ENCODE measurements at places on chromosomes 5 and 9.

GRCh38 chr5:54091307-54092130, 218.9 kb downstream of the ARL15 start:
- DNase-seq: no peak

DNA sequence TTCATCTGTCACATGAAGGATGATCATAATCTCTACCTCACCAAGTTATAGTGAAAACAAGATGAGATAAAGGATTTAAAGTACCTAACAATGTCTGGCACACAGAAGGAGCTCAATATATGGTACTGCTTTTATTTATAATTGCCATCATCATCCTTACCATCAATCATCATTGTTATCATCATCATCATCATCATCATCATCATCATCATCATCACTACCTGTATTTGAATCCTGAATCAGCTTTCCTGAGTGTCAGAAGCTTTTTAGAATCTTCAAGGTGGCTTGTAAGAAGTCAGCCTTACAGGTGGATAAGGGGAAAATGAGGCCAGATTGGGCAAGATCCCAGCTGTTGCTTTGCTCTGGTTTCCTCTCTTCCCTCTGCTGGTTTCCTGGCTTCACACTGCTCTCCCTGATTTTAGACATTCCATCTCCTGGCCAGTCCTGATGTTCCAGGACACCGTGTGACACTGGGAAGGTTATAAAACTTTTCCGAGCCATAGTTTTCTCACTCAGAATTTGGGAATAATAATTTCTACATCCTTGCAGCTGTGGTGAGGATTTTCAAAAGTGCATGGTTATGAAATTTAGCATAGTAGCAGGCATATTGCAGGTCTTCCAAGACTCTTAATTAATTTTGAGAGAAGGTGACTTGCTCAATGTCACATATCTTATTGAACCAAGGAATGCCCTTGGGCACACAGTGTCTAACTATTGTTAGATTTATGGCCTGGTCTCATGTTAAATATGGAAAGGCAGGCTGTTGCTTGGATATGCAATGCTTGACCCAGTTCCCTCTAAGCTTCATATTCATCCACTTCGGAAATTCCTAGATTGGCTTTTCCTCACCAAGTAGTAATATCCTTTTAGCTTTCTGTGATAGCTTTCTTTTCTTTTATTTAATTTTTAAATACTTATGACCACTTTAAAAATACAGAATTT, 160.7 kb downstream of the TMEM38B start:
- no peak for DNase-seq

DNA sequence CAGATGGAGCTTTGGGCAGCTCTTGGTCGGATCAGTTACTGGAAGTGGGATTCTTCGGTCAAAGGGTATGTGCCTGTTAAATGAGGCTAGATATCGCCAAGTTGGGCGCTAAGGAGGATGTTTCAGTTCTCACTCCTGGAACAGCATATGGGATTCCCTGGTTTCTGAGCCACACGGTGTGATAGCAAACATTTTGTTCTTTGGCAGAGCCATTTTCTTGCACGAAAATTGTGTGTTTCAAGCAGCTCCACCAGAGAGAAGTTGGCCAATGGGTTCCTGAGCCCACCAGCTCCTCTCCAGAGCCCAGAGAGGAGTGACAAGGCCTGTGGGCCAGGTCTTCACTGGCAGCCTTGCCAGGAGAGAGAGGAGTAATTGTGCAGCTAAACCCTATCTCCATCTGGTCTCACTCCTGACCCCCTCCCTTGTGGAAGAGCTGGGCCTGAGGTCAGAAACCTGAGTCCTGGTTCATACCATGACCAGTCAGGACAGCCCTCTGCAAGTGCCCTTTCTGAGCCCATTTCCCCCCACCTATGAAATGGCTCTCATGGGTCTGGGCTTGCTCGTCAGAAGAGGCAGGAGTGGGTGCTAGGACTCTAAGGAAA, 10.7 kb upstream of the SLC6A7 start:
- no peak for DNase-seq

- DNase-seq: no peak
These were observed 414.0 kb upstream of the IRX1 start for GRCh38 chr5:3181671-3182070.

DNA sequence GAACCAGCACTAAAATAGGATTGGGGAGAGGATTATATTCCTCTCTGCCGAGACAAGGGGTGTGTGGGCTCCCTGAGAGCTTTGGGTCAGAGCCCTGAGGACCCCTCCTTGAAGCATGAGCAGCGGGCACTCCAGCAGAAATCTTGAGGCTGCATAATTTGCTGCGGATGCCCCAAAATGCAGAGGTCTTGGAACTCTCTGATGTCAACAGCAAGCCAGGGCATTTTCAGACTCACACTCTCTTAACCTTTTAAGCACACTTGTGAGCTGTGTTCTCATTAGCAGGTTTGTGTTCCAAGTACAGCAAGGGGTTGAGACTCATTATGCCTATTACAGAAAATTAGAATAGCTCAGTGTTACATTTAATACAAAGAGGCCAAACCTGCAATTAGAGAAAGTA, 513.0 kb upstream of the ADAMTS16 start:
- no peak for DNase-seq

DNA sequence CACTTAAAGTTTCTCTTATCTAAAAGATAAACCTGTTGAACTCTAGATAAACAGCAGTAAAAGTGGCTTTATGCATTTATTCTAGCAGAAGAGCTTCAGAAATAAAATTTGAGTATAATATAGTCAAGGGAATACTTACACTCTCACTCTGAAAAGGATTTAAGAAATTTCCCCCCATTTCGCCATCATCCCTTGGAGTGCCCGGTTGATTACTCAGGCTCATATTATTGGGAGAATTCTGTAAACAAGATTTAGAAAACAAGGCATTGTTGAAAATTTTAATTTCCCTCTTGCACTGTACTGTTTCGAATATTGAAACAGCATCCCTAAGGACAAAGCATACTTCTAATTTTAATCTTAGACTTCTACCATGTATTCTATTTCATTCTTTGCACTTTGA, 34.5 kb upstream of the ACOT12 start:
- no peak for DNase-seq

DNA sequence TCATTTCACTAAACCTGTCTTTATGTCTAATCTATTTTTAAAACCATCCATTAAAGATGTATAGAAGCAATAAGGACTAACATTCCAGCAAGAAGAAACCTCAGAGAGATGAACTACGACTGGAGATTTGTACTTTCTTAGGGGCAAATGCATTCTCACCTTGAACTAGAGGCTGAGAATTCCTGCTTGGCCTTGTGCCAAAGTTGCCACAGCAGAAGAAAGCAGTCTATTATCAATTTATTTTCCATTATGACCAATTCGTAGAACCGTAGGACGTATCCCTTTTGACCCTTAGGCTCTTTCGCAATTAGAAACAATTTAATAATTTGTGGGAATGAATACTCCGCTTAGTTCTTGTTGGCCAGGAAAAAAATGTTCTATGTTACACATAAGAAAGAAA, 1647.4 kb upstream of the CDH9 start:
- DNase-seq: no peak

DNA sequence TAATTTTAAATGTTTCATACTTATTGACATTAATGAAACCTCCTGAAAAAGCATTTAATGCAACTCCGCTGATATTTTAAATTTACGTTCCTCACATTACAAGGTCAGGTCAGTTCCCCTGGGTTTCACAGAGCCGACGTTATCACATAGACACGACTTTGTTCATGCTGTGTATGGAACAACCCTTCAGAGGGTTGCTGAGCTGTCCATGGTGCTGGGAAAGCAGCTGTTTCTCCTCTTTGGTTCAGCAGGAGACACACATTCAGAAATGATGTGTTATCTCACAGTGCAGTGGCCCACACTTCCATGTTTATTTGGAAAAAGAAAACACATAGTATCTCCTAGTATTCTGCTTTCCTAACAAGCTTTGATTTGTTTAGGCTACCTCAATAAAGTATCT, 53.5 kb downstream of the PPP2R2B start:
- no peak for DNase-seq

GRCh38 chr5:114634967-114635901, 273.4 kb downstream of the KCNN2 start:
- DNase-seq: no peak

DNA sequence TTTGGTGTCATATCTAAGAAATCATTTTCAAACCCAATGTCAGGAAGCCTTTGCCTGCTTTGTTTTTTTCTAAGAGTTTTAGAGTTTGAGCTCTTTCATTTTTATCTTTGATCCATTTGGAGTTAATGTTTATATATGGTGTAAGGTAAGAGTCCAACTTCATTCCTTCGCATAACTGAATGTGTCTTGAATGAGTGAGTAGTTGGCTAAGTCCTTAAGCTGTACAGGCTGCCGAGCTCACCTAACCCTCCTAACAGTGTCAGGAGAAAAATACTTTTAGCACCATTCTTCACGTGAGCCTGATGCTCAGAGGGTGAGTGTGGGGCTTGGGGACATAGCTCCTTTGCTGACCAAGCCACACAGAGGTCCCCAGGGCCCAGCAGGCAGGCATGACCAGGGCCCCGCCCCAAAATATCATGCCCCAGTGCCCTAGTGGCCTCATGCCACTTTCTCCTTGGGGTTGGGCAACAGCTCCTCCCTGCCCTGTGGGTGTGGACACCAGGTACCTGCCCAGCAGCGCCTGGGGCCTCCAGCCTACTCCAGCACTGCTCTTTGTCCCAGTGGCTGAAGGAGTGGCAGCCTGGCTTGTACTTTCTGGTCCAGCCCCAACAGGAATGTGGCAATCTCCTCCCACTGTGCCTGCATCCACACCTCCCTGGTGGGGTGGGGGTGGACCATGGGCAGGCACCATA, 17.2 kb downstream of the PPARGC1B start:
- peak; percentile 95 for DNase-seq

- DNase-seq: peak; percentile 91
These were observed 43.4 kb downstream of the NXNL2 start for GRCh38 chr9:88578121-88579049.

DNA sequence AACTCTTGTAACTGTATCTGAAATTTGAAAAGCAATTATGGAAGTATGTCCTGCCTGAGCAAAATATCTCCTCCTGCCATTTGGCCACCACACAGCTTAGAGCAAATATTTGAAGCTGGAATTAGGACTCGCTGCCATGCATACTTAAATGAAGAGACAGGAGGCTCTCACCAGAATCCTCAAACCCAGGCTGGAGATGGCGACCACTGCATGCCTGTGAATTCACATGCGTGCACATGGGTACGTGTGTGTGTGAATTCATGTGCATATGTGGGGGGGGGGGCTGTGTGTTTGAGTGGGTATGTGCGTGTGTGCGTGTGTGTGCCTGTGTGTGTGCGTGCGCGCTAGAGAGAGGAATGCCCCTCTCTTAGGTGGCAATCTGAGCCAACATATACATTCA, 84.1 kb upstream of the IRX1 start:
- DNase-seq: no peak

DNA sequence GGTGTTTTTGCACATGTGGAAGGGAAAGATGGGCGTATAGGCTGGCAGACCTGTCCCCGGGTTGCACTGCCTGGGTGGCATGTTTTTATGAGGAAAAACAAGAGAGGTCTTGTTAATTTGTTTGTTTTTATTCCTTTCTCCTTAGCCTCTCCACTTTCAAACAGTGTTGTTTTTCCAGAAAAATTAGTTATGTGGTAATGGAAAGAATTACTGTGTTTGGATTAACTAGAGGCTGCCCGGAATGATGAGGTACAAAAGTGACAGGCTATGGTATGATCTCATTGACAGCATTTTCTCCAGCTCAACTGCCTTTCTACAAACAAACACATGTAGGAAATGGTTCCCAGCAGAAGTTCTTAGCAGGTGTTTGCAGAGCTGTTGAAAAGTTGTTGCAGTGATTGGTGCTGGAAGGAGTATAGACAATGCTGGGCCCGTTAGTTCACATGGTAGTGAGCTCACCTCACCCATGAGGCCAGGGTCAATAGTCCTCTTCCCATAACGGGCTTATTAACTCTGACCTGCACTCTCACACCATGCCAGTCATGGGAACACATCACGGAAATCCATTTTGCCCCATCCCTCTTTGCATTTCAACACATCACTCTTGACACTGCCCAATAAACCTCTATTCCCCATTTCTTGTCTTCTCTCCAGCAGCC, 111.3 kb upstream of the SAP30L start:
- no peak for DNase-seq

GRCh38 chr9:137406876-137407589, 15.9 kb downstream of the EXD3 start:
- DNase-seq: peak; percentile 65

DNA sequence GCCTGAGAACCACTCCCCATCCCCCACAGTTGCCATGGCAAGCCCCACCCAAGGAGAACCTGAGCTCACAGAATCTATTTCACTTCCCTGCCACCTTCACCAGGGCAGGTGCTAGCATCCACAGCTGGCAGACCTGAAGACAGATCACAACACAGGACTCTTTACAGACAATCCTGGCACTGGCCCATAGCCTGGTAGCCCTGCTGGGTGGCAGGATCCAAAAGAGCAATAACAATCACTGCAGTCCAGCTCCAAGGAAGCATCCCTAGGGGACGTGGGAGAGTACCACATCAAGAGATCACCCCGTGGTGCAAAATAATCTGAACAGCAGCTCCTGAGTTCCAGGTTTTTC, 463.2 kb upstream of the PIK3R1 start:
- DNase-seq: no peak

- DNase-seq: no peak
These were observed 58.0 kb upstream of the FBN2 start for GRCh38 chr5:128596071-128596470.

GRCh38 chr5:172336676-172337285, 53.2 kb upstream of the UBTD2 start:
- DNase-seq: no peak

GRCh38 chr5:83718936-83719495, 1.6 kb downstream of the HAPLN1 start:
- no peak for DNase-seq

- no peak for DNase-seq
These were observed 171.1 kb downstream of the SAXO1 start for GRCh38 chr9:18861609-18862544.

DNA sequence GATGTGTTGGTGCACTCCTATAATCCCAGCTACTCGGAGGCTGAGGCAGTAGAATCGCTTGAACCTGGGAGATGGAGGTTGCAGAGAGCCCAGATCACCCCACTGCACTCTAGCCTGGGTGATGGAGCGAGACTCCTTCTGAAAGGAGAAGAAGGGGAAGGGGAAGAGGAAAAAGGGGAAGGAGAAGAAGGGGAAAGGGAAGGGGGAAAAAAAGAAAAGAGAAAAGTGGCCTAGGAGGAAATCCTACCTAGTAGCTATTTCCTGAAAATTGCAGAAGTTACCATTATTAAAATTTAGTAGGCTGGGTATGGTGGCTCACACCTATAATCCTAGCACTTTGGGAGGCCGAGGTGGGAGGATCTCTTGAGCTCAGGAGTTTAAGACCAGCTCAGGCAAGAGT, 67.4 kb downstream of the ARRDC3 start:
- DNase-seq: no peak

DNA sequence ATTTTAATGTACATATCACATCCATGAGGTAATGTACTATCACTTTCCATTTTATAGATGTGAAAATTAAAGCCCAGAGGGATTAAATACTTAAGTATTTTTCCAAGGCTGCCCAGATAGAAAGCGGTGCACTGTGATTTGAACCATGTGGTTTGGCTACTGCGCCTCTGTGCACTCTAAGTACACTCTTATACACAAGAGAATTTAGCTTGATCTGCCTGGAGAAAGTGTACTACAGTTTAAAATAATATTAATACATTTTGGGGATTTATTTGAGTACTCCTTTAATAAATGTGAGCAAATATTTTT, 360.4 kb upstream of the ACTBL2 start:
- no peak for DNase-seq

- no peak for DNase-seq
These were observed 20.0 kb upstream of the NMUR2 start for GRCh38 chr5:152425083-152425482.

GRCh38 chr9:130186839-130187522, 14.8 kb downstream of the NCS1 start:
- DNase-seq: peak; percentile 77
